ENCODE measurements at places on chromosomes 7 and 10.

- DNase-seq, result no peak
These were observed 30.3 kb downstream of the TRDMT1 start for GRCh38 chr10:17171141-17171641.

DNA sequence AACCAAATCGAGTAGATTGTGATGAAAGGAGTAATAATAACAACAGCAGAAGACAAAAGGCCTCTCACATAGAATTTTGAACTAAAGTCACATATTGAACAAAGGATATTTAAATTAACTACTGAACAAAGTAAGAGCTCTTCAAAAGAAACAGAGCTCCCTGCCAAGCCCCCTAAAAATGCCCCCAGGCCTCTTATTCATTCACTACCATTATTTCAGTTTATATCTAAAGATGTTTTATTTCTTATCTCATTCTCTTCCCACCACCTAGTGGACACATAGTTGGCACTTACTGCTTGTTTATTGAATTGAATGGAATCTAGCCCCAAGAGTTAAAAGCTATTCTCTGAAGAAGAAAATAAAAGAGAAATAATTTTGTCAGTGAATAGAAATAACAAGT lies 37.4 kb downstream of the VCL start:
- DNase-seq, result no peak

- no peak for DNase-seq
These were observed 184.7 kb upstream of the IMMP2L start for GRCh38 chr7:111746950-111747349.

DNA sequence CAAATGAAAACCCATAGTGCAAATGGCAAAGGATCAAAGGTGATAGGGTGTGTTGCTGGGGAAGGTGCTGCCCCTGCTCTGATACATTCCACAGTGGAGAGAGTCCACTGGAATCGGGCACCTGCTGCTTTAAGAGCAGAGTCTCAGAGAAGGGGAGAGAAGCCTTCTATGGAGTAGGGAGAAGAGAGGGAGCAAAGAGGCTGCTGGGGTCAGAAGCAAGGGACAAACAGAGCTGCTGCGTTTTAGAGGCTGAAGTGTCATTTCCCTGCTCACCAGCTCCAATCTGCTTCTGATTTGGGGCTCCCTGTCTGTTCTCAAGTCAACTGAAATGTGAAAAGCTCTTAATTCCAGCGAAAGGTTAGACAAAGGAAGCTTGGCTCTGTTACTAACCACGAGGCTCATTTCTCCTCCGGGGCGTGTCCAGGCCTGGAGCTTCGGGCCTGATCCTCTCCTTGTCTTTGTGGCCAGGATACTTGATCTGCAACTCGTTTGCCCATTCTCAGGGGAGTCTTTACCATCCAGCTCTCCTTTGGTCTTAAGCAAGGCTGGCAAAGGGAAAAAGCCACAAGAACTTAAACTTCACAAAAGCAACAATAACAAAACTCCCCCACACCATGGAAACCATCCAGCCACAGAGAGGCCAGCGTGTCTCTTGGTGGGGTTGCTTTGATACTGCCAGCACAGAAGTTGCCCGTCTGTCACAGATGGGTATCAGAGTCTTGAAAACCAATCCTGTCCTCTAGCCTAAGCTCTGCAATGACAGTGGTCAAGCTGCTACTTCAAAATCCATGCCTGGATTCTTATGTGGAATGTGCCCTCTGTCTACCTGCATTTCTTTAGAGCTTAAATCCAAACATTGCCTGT lies 692.6 kb downstream of the SUGCT start:
- DNase-seq, result no peak
